ENCODE measurements at places on chromosomes 11 and 22. TPM values are rescaled to one million over a fixed set of nuclear protein-coding genes. Genes with fewer than 3 reads are reported as not detected.

DNA sequence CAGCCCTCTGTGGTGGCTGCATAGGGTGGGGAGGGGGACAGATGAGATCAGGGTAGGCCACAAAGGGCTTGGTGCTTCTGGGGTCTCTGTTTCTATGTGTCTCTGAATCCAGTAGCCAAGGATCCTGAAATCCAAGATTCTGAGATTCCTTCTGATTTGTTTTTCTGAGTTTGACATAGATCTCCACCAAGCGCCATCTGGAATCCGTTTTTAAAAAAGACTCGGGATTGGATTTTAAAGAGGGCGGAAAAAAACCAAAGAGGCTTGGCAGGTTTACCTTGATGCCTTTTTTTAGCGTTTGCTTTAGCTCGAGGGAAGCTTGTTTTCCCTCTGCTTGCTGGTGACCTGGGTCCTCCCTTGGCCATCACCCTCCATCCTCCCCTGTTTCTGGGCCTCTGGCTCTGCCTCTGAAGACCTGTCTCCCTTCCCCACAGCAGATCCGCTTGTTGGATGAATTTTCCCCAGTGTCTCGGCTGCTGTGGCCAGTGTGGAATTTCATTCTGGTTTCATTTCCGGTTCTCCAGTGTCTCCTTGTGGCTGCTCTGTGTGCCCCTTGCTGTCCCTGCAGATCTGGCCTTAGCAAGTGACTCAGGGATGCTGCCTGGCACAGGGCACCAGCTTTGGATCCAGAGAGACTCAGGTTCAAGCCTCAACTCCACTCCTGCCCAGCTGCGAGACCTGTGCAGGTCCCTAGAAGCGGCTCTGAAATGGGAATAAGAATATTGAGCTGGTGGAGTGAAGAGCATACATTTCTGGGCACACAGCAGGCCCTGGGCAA lies 15.1 kb downstream of the SYNGR1 start:
- peaks cover 62% of the 10 kb centered on the region for H3K4me1 ChIP-seq
- no peaks in the 10 kb centered on the region for H3K36me3 ChIP-seq
- DNase-seq, result no peak
- no peak overlapping the region for H3K4me3 ChIP-seq
- no peaks in the 10 kb centered on the region for H3K27me3 ChIP-seq

DNA sequence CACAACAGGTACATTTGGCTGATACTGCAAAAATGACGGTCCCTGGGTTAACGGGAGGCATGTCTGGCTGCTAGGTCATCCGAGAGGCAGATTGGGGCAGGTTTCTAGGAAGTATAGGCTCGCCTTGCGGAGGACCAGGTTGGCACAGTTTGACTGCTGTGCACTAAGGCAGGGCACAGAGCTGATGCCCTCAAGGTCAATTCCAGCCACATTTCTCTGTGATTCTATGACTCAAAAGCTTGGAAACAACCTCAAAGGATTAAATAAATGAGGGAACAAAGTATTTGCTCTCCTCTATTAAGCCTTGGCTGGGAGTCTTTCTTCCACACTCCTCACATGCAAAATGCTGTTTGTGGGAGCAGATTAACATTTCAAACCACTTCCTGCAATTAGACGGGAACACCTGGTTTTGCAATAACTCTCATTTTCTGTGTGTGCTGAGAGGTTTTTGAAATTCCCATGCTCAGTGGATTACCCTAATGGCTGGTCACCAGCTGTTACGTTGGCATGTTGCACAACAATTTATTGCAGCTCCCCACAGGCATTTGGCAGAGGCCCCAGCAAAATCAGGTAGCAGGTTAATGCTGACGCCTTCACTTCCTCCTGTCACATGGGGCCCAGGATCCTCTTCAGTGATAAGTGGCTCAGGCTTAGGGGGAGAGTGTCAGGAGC lies 61.0 kb upstream of the PLET1 start:
- no peaks in the 10 kb centered on the region for H3K27me3 ChIP-seq
- no peaks in the 10 kb centered on the region for H3K36me3 ChIP-seq
- no peak overlapping the region for H3K27ac ChIP-seq
- peaks cover 29% of the 10 kb centered on the region for H3K4me1 ChIP-seq
- H3K4me3 ChIP-seq, result no peak overlapping the region

DNA sequence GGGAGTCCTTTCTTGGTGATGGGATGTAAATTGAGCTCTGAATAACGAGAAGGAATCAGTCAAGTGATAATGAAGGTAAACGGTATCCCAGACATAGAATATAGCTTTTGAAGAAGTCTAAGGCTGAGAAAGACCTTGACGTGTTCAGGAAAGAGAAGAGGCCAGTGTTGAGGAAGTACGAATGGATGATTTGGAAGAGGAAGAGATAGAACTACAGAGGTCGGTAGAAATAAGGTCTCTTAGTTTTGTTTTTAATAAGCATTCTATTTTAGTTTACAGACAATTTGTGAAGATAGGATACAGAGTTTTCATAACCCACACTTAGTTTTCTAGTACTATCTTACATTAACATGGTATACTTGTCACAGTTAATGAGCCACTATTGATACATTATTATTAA lies 1598.1 kb downstream of the FAM181B start:
- H3K4me3 ChIP-seq, result no peak overlapping the region
- H3K4me1 ChIP-seq, result no peaks in the 10 kb centered on the region
- no peak for DNase-seq
- H3K36me3 ChIP-seq, result no peaks in the 10 kb centered on the region
- no peaks in the 10 kb centered on the region for H3K27me3 ChIP-seq
- no peak overlapping the region for H3K27ac ChIP-seq

DNA sequence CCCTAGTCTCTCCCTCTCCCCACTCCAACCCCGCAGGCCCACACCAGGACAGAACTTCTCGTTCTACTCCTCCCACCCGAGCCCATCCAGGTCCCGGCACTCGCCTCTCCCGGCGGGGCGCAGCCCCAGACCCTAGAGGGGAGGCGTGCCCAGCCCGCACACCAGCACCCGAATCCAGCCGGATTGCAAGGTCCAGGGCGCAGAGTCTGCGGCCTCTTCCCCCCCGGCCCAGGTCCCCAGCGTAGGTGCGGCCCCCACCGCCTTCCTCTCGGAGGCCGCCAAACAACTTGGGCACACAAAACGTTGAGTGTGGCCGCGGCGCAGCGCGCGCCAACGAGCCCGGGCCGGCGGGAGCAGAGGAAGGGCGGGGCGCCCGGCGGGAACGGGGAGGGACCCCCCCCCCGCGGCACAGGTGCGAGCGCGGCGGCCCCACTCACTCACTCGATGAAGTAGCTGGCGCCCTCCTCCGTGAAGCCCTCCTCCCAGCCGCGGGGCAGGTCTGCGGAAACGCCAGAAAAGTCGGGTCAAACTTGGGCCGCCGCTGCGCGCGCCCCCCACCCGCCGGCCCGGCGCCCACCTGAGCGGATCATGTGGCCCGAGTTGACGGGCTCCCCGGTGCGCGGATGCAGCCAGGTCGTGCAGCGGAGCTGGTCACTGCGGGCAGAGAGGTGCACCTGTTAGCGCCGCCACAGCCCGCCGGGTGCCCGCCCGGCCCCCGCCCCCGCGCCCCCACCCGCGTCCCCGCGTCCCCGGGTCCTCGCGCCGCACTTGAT lies 480 bp downstream of the PLEKHA7 start:
- peaks cover 16% of the 10 kb centered on the region for H3K4me1 ChIP-seq
- H3K27ac ChIP-seq, result peak overlapping the region; percentile 74
- peak overlapping the region; percentile 83 for H3K4me3 ChIP-seq
- DNase-seq, result peak; percentile 80
- H3K27me3 ChIP-seq, result peaks cover 24% of the 10 kb centered on the region

The OR5A1 gene
- total RNA-seq, result not detected

The MS4A1 gene
- total RNA-seq, result not detected

The POU2AF1 gene
- not detected for total RNA-seq

The NRXN2 gene
- total RNA-seq, result 0.64 TPM

The LINC01488 gene
- not detected for total RNA-seq

All from suprapubic skin (tissue), 4 donors.